ENCODE measurements at places on chromosomes 2 and 18.

DNA sequence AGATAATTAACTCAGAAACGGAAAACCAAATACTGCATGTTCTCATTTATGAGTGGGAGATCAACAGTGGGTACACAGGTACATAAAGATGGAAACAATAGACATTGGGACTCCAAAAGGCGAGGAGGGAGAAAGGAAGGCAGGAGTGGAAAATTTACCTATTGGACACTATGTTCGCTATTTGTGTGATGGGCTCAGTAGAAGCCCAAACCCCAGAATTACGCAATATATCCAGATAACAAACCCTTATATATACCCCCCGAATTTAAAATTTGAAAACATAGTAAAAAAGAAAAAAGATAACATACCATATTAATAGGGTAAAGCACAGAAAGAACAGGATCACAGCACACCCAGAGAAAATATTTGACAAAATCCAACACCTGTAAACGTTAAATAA is 1351.7 kb upstream of the FAM98A start:
- H3K36me3 ChIP-seq: no peaks in the 10 kb centered on the region
- no peak overlapping the region for H3K27ac ChIP-seq
- no peak overlapping the region for H3K4me3 ChIP-seq
- no peaks in the 10 kb centered on the region for H3K4me1 ChIP-seq

DNA sequence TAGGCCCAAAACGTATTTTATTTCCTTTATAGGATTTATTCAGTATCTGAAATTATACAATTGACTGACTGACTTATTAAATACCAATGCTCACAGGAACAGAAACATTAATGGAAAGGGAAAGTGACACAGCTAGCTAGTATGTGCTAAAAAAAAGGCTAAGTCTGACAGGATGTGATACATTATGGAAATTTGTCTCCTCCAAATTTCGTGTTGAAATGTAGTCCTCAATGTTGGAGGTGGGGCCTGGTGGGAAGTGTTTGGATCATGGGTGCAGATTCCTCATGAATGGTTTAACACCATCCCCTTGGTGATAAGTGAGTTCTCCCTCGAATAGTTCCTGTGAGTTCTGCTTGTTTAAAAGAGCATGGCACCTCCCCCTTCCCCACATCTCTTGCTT is 70.6 kb upstream of the WDR75 start:
- H3K27ac ChIP-seq: no peak overlapping the region
- DNase-seq: no peak
- H3K36me3 ChIP-seq: no peaks in the 10 kb centered on the region
- no peaks in the 10 kb centered on the region for H3K27me3 ChIP-seq

- H3K4me3 ChIP-seq: no peak overlapping the region
- no peaks in the 10 kb centered on the region for H3K27me3 ChIP-seq
- H3K4me1 ChIP-seq: peaks cover 5% of the 10 kb centered on the region
- no peak overlapping the region for H3K27ac ChIP-seq
- H3K36me3 ChIP-seq: no peaks in the 10 kb centered on the region
These were observed 66.5 kb downstream of the CAB39 start for GRCh38 chr2:230779126-230779525.

- no peak overlapping the region for H3K27ac ChIP-seq
- no peaks in the 10 kb centered on the region for H3K4me1 ChIP-seq
- H3K4me3 ChIP-seq: no peak overlapping the region
- H3K36me3 ChIP-seq: no peaks in the 10 kb centered on the region
These were observed 166.0 kb upstream of the DAPL1 start for GRCh38 chr2:158629116-158629515.

- H3K36me3 ChIP-seq: no peaks in the 10 kb centered on the region
- DNase-seq: no peak
- no peaks in the 10 kb centered on the region for H3K4me1 ChIP-seq
- H3K27ac ChIP-seq: no peak overlapping the region
These were observed 268.8 kb downstream of the ARHGAP15 start for GRCh38 chr2:143397884-143398614.

DNA sequence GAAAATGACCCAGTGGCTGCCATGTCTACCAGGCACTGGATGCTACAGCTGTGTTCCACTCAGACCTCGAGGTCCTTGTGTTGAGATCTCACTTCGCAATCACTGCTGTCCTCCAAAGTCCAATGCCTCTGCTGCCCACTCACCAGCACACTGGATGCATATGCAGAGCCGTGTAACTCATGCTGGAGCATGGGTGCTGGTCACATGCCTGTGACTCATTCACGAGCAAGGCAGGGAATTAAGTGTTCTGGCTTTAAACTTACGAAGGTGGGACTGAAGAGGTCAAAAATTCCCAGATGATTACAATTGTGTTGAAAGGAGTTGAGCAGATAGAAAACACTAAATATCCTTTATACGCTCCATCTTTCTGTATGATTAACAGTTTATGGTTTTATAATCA is 417.5 kb downstream of the NUP35 start:
- H3K27ac ChIP-seq: peak overlapping the region; percentile 77
- H3K4me1 ChIP-seq: peaks cover 9% of the 10 kb centered on the region
- no peaks in the 10 kb centered on the region for H3K27me3 ChIP-seq
- no peaks in the 10 kb centered on the region for H3K36me3 ChIP-seq
- peak; percentile 49 for DNase-seq
- H3K4me3 ChIP-seq: no peak overlapping the region

GRCh38 chr2:6064757-6065156 is 372.6 kb downstream of the SOX11 start:
- H3K27me3 ChIP-seq: no peaks in the 10 kb centered on the region
- no peak for DNase-seq
- H3K4me3 ChIP-seq: no peak overlapping the region
- no peaks in the 10 kb centered on the region for H3K36me3 ChIP-seq
- H3K27ac ChIP-seq: no peak overlapping the region

Measured in transverse colon (tissue), 4 donors.